Fibroblast of skin of scalp (primary cell): ENCODE measurements at places on chromosomes 3 and 15.

DNA sequence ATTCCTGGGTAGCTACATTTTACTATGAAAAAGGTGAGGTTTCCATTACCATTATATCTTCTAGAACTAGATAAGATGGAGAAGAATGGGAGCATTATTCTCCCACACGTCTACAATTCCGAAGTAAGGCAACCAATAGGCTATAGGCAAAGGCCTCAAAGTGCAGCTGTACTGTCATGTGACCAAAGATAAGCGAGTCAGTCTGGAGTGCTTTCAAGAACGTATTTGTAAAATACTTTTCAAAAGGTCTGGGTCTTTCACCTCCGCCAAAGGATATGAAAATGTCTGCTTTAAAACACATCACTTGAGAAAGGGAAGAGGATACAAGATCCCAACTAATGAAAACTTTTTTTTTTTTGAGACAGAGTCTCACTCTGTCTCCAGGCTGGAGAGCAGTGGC lies 9.9 kb downstream of the CCPG1 start:
- DNase-seq, result no peak

- DNase-seq, result no peak
Measured at GRCh38 chr3:54133196-54133595, 10.8 kb downstream of the CACNA2D3 start.

DNA sequence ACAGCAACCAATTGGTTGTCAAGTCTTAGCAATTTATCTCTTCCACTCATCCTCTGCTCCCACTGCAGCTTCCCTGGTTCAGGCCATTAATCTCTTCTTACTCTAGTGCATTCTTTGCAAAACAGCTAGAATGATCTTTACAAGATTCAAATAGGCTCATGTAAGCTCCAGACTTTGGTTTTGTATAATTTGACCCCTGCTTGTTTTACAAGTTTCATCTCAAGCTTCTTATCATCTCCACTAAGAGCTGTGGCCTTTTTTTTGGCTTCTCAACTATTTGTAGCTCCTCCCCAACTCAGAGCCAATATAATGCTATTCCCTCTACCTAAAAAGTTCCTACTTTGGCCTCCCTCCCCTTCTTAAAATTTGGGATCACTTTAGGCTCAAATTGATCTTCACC lies 121.8 kb downstream of the GOLIM4 start:
- DNase-seq, result no peak

DNA sequence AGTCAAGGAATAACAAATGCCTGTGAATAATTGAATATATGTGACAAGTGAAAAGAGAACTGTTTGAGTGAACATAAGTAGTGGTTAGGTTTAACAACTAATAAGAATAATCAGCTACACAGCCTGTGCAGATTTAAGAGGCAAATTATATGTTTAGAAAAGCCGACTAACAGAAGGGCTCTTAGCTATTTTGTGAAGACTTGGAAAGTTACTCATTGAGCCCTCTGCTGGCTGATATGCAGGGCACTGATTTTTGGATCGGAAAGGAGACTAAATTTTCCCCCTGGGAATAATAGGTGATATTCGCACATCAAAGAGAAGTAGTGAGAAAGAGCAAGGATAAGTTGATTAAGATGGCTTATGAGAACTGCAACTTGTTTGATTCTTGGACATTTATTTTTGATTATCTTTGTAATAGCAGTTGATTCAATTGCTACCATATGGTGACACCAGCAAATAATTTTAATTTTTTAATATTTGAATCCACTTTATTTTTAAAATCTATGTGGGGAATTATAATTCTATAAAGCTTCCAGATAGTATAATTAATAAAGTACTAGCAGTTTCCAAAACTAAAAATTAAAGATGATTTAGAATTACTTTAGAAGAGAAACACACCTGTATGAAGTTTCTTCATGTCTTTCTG lies 156.2 kb downstream of the NLGN1 start:
- DNase-seq, result peak; percentile 47

DNA sequence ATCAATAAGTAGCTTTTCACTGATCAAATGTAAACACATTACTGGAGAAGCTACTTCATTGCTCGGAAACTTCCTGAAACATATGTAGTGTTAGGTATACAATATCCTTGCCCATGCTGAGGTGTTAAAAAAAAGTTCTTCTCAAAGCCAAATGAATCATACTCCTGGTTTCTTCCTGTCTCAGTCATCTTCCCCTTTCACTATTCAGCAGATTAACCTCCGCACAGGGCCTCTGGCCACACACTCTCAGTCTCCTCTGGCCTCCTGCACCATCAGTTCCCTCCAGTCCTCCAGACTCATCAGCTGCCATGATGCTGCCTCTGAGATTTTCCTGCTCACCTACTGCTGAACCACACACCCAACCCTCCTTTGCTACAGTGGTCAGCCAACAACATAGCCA lies 70.5 kb upstream of the BOC start:
- DNase-seq, result no peak

DNA sequence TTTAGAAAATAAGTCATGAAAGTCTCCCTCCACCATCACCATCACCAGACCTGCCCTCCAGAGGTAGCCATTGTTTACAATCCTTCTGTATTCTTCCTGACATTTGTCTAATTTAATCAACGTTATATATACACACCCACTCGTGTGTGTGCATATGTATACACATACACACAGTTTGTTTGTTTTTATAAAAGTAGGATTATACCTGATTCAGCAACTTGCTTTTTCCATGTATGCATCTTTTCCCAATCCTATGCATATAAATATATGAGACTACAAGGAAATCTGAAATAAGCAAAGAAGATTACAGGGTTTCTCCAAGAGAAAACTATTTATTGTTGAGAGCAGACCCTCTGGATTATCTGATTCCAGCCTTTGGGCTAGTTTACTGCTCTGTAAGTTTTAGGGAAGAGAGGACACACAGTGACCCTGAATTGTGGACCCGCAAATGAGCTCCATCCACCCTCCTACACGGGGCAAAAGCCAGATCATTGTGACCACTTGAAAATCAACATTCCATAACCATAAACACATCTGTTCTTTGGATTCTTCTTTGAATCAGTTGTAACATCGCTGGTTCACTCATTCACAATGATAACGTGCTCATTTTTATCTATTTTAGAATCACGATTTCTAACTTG lies 104.3 kb downstream of the CPN2 start:
- DNase-seq, result no peak

GRCh38 chr3:132556508-132557159 lies 40.4 kb upstream of the ACKR4 start:
- DNase-seq, result no peak

GRCh38 chr3:48142316-48142870 lies 45.8 kb downstream of the CDC25A start:
- no peak for DNase-seq

DNA sequence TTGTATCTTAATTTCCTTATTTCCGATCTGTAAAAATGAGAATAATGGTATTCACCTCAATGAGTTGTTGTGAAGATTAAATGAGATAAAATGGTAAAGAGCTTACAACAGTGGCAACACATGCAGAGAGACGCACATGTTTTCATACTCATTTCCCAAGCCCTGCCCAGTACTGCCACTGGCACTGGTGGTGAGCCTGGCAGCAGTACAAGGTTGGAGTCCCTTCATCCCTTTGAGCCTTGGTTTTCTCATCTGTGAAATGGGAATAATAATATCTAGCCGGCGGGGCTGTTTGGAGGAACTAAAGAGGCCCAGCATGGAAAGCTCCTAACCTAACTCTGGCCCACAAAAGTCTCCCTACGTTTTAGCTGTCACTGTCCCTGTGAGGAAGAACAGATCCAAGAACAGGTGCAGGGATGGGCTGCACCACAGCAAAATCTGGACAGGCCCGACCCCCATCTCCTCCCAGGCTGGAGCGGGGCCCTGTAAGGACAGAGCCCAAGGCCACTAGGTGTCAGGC lies 866 bp upstream of the CD276 start:
- DNase-seq, result no peak

DNA sequence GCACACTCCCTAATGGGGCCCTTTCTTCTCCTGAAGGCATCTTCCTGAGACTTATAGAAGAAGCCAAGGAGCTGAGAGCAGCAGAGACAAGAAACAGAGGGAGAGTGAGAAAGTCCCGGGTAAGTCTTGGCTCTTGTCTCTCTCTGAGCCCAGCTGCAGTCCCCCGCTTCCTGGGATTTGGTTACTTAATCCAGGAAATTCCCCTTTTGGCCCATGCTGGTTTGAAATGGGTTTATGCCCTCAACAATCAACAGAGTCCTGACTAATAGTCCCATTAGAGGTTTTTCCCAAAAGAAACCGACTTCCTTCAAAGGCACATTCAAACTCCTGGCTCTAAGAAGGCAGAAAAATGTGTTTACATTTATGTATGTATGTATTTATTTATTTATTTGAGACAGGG lies 22.0 kb downstream of the TMEM158 start:
- DNase-seq, result peak; percentile 70

DNA sequence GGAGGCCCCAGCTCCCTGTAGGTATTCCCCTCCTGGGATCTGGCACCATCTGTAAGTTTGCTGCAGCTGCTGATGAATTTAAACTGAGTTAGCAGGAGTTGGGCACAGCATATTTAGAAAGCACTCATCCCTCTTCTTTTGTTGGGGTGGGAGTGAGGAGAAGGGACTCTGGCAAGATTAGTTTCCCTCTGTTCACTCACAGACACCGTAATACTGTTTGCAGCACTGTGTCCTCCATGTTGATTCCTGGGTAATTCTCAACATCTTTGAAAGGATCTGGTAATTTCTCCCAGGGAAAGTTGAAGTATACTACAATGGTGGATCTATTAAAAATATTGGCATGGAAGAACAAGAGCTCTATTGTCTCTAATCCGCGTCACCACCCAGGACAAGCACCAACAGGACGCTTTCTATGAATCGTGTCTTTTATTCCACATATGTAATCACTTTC lies 173.3 kb downstream of the RBMS3 start:
- DNase-seq, result no peak

GRCh38 chr3:72127844-72128243 lies 342.9 kb upstream of the PROK2 start:
- DNase-seq, result peak; percentile 34

DNA sequence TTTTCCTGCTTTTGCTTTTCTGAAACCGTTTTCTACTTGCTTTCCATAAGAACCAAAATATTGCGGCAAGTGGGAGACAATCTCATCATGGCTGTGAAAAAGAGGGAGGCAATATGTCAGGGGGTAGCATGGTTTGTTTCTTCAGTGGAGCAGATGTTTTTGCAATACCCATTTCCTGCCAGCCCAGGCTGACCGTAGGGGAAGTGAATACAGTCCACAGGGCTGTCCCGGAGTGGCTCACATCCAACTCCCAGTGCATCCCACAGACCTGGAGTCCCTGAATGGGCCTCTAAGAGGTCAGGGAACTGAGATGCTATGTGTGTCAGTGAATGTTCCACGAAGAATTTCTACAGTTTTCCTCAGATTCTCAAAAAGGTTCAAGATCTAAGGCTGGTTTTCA lies 69.6 kb downstream of the EPHB1 start:
- DNase-seq, result no peak

GRCh38 chr3:62169906-62170660 lies 203.3 kb downstream of the FEZF2 start:
- DNase-seq, result peak; percentile 60

- DNase-seq, result no peak
Measured at GRCh38 chr15:57619746-57620145, 28.0 kb downstream of the MYZAP start.

DNA sequence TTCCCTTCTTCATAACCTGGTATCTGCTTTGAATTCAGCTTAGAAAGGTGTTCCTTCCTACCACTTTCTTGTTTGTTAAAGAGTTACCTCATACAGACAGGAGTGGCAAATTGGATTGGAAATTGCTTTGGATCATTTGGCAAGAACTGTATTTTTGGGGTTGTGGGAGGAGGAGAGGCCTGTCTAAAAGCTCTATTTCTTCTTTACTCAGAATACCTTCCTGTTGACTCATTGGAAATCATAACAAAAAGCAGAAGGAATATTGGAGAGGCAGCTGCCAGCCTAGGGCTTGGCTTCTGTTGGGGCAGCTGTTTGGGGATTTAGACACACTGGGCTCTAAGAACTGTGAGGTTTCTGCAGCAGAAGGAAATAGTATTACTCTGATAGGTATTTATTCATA lies 14.2 kb downstream of the IQGAP1 start:
- DNase-seq, result peak; percentile 87

GRCh38 chr15:57298843-57299550 lies 77.3 kb upstream of the CGNL1 start:
- DNase-seq, result no peak

- DNase-seq, result peak; percentile 58
Measured at GRCh38 chr3:8266730-8267131, 234.9 kb upstream of the LMCD1 start.

DNA sequence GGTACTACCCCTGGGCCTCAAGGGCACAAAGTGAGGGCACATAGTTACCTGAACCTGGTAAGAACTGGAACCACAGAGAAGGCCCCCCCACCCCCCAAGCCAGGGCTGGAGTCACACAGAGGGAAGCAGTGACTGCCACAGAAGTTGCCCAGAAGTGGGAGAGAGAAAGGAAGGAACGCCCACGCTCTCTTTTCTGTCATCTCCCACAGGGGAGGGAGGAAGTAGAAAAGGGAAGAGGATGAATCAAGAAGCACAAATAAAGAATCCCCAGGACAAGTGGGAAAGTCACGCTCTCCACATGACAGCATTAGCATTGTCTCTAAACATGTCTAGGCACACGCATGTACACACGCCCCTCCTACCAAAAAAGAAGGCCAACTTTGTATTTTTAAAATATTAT lies 114.7 kb upstream of the FRMD4B start:
- DNase-seq, result no peak

- DNase-seq, result no peak
Measured at GRCh38 chr3:194306109-194306686, 44.9 kb downstream of the CPN2 start.

DNA sequence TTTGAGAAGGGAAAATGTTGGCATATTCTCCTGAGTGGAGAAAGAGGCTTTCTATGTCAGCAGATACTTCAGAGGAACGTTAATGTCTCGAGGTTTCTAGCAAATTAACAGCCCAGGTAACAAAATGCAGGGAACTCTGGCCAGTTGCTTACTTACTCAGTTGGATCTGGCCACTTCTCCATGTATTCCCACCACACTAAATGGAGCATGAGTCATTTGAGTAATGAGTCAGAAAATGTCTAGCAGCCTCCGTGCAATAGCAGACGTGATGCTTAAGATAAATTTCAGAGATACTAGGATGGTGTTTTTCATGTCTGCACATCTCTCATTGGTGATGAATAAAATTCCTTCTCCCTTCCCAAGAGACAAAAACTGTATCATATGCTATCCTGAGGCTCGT lies 671.5 kb downstream of the FHIT start:
- peak; percentile 92 for DNase-seq

GRCh38 chr3:126452213-126452612 lies 23.5 kb downstream of the ZXDC start:
- DNase-seq, result no peak

- DNase-seq, result no peak
Measured at GRCh38 chr3:107650788-107651187, 128.0 kb downstream of the BBX start.

GRCh38 chr15:62644889-62645742 lies 397.4 kb upstream of the TPM1 start:
- DNase-seq, result peak; percentile 45

DNA sequence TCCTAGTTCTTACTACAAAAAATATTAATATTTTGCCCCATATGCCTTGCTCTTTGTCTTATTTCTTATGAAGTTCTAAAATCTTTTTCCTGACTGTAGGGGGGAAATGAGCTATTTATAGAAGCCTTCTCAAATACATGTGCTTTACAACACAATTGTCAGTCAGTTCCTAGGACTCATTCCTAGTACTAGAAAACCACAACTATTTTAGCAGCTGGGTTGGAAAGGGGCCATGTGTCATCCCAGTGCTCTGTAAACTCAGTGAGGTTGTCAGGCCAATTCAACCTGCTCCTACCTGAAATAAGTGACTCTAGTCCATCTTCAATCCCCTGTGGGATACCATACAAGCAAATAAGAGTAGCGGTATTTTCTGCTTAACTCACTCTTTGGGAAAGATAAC lies 153.8 kb downstream of the ULK4 start:
- peak; percentile 78 for DNase-seq

- DNase-seq, result peak; percentile 86
Measured at GRCh38 chr15:90463381-90463780, 66.3 kb upstream of the CRTC3 start.
